Effector memory CD4-positive, alpha-beta T cell (primary cell): ENCODE measurements at places on chromosomes 3 and 15.

GRCh38 chr3:188164248-188164687, 10.3 kb downstream of the LPP start:
- DNase-seq: no peak
- no peak overlapping the region for H3K27ac ChIP-seq
- no peaks in the 10 kb centered on the region for H3K27me3 ChIP-seq
- H3K4me1 ChIP-seq: peaks cover 10% of the 10 kb centered on the region
- H3K36me3 ChIP-seq: no peaks in the 10 kb centered on the region

DNA sequence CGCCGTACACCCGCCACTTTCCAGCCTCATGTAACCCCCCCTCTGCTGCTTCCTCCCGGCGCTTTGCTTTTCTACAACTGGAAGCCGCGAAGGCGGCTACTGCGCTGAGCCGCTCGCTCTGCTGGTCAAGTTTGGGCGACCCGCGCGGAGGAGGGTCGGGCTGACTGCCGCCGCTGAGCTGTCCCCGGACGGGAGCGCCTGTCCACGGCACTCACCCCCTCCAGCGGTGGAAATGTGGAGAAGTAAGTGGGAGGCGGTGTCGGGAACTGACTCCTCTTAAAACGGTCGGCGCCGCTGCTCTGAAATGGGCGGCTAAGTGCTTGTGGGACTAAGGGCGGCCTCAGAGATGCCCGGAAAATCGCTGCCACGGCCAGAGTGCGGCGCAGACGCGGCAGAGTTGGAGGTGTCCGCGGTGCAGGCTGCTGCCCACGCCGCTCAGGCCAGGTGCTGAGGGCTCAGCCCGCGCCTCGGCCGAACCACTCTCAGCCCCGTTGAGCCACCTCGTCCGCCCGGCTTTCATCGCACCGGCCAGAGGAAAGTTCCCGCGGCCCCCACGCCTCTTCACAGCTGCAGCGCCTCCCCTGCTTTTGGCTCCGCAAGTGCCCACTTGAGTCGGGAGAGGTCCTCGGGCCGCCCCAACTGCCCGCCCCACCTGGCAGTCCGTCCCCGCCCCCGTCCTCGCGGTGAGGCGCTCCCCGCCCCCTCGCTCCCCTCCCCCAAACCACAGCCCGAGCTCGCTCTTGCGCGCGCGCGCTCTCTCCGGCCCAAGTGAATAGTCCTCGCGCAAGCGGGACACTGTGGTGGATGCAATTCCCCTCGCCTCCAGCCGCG, at the start of gene EPHA6:
TSS of gene EPHA6 (plus strand) at position 775 of the 831 bp plus-strand sequence.
- H3K4me1 ChIP-seq: peaks cover 20% of the 10 kb centered on the region
- H3K4me3 ChIP-seq: peak within 1 kb of the TSS; percentile 37
- peaks cover 10% of the 10 kb centered on the region for H3K27me3 ChIP-seq
- no peaks in the 10 kb centered on the region for H3K36me3 ChIP-seq

- H3K4me3 ChIP-seq: peak overlapping the region; percentile 51
- H3K4me1 ChIP-seq: peaks cover 45% of the 10 kb centered on the region
- no peak for DNase-seq
- H3K36me3 ChIP-seq: peaks cover 65% of the 10 kb centered on the region
Measured at GRCh38 chr3:51391566-51392354, 675 bp downstream of the RBM15B start.

- H3K27ac ChIP-seq: no peak overlapping the region
- H3K36me3 ChIP-seq: no peaks in the 10 kb centered on the region
- DNase-seq: no peak
Measured at GRCh38 chr15:101157721-101158120, 94.1 kb downstream of the CHSY1 start.

GRCh38 chr15:57865294-57865693, 158.8 kb downstream of the POLR2M start:
- H3K4me1 ChIP-seq: no peaks in the 10 kb centered on the region
- H3K36me3 ChIP-seq: no peaks in the 10 kb centered on the region
- DNase-seq: no peak
- no peak overlapping the region for H3K4me3 ChIP-seq

- no peak overlapping the region for H3K27ac ChIP-seq
- H3K4me1 ChIP-seq: no peaks in the 10 kb centered on the region
- no peak for DNase-seq
- no peaks in the 10 kb centered on the region for H3K27me3 ChIP-seq
- H3K36me3 ChIP-seq: no peaks in the 10 kb centered on the region
- no peak overlapping the region for H3K4me3 ChIP-seq
Measured at GRCh38 chr3:71955240-71956068, 170.5 kb upstream of the PROK2 start.

DNA sequence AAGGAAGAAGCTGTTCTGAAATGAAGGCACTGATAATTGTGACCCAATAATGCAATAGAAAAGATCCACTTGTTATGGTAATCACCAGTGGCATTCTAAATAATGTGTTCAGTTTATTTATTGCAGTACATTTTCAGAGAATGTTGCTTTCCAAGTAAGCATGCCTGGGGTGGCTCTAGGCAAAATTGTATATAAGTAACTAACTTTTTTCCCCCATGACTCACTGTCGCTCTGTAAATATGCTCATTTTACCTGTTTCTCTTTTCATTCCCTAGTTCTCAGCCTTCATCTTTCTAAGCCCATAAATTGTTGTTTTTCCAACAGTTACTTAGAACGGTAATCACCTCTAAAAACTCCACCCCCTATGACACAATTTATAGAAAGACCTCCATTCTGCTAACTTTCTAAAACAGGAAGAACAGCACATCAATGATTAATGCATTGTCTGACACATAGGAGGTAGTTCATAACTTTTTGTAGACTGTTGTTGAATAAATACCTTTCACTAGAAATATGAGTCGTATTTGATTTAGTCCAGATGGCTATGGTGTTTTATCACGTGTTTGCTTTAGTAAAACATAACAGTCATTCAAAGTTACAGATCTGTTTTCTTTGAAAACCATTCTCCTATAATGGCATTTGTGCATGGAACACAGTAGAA, 143.1 kb downstream of the LSAMP start:
- no peak for DNase-seq
- H3K27ac ChIP-seq: no peak overlapping the region
- H3K36me3 ChIP-seq: no peaks in the 10 kb centered on the region
- no peak overlapping the region for H3K4me3 ChIP-seq
- no peaks in the 10 kb centered on the region for H3K4me1 ChIP-seq

GRCh38 chr15:92377083-92377789, 16.4 kb upstream of the ST8SIA2 start:
- H3K36me3 ChIP-seq: no peaks in the 10 kb centered on the region
- no peak overlapping the region for H3K27ac ChIP-seq
- H3K4me1 ChIP-seq: no peaks in the 10 kb centered on the region
- H3K27me3 ChIP-seq: no peaks in the 10 kb centered on the region
- no peak overlapping the region for H3K4me3 ChIP-seq

DNA sequence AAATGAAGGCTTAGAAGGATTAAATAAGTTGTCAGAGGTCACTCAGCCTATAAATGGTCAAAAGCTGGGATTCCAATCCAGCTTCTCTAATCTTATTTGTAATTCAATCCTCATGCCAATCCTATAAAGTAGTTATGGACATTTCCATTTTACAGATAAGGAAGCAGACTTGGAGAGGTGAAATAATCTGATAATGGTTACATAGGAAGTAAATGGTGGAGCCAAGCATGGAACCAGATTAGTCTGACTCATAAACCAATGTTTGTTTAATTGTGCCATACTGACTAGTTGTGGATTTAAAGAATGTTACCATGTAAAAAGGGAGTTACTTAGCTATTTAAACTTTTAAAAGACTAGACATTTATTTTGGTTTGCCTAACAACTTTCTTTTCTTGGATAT, 59.7 kb downstream of the KCNAB1 start:
- no peaks in the 10 kb centered on the region for H3K4me1 ChIP-seq
- no peaks in the 10 kb centered on the region for H3K36me3 ChIP-seq
- H3K4me3 ChIP-seq: no peak overlapping the region
- no peak overlapping the region for H3K27ac ChIP-seq
- no peaks in the 10 kb centered on the region for H3K27me3 ChIP-seq
